CD8-positive, alpha-beta memory T cell (primary cell): ENCODE measurements at places on chromosomes 6 and 20.
A peak's percentile ranks its signal among the peaks of the same experiment; 100 is the strongest.

- DNase-seq = no peak
Observed at GRCh38 chr6:15956205-15957106, 172.4 kb upstream of the MYLIP start.

- DNase-seq = no peak
Observed at GRCh38 chr6:115958958-115959357, 101.7 kb downstream of the FRK start.

DNA sequence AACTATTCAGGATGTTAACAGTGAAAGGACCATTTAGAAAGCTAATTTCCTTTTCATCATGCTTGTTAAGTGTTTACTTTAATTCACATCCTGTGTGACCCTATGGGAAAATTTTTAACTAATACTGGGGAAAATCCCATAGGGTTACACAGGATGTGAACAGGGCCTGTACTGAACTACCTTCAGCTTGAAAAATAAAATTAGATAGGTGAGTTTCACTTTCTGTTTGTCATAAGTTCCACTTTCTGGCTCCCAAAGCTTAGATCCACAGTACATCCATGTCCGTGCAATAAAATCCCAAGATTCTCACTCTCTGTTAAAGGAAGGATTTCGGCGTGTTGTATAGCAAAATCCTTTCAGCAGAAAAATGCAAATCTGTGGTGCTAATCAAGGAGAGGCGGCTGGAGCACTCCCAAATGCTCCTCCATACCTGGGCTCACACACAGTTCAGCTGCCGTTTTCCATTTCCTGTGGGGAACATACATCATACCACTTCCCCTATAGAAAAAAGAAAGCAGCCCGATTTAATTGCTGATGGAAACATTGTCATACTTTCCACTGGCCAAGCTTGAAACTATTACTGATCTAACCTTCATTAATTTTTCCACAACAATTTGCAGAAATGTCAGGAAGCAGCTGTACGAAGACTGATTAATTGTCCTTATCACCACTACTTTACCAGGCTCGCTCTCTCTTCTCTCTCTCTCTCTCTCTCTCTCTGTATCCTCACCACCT is 125.2 kb downstream of the HIVEP2 start:
- peak; percentile 41 for DNase-seq

GRCh38 chr6:25619217-25619616 is 32.8 kb upstream of the SCGN start:
- no peak for DNase-seq

DNA sequence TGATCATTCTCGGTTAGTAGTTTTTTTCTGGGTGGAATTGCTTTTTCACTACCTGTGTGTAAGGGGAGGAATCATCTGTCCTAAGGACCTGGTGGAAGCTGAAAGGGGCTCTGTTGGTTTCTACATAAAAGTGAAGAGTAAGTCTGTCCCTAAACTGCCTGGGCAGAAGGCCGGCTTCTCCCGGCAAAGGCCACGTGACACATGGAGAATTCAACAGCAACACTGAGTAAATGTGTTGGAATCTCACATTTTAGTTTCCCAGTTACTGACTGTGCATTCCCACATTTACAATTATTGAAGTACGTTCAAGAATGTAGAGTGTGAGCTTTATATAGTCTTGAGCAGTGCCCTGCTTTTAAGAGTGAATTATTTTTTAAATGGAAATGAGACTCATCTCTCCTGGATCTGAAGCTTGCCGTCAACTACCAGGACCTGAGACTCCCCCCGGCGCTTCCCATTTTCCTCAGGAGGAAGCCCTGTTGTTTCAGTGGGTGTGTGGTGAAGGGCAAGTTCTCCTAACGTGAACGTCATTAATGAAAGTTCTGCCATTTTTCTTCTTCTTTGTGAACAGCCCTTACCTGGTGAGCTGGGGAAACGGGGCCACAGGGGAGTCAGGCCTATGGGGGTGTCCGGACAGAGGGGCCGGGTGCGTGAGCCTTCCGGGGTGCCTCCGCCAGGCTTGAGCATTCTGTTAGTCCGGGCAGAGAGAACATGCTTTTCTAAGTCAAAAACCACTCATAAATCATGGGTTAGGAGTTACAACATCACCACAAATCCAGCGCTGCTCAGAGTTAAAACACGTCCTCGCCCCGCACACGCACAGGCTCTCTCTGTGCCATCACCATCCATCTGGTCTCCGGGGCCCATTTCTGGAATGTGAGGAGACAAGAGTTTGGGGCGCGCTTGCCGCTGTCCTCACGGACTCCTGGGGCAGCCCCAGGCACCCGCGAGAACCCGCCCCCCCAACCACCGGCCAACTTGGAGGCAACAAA is 56.6 kb upstream of the SMOC2 start:
- DNase-seq = no peak

DNA sequence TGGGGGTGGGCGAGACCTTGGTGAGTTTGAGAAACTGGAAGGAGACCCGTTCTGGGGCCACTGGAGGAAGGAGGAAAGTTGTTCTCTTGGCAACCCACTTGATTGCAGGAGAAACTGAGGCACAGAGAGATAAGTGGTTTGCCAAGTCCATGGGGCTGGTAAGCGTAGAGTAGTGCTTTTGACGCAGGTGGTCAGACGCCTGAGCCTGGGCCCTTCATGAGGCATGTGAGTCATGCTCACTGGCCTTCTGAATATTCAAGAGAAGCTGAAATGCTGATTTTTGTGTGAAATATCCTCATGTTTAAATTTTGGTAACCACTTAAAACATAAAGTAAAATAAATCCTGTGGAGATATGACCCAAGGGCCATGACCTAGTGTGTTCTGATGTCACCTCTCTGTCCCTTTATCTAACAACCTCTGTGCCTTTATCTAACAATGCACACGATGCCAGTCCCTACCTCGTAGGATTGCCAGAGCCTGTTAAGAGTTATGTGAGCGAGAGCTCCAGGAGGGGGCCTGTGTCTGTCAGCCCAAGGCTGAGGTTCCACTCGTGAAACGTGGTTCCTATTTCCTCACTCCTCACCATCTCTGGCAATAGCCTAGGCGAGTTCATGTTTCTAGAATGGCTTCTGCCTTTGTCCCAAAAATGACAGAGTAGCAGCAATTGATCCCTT is 32.8 kb upstream of the PMEPA1 start:
- no peak for DNase-seq

DNA sequence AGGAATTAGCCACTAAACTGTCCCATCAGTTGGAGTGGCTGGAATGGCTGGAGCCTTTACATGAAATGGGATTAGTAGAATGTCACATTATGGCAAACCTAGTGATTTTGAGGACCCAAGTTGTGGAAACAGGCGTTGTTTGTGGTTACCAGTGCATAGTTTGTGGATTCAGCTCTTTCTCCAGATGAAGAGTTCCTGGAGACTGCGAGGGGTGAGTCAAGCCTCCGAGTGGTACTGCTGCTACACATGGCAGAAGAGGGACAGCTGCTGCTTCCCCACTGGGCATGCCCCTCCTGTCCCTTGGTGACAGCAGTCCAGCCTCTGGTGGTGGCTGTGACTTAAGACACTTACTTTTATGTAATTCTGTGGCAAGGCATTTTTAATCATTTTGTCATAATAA is 94.2 kb upstream of the SCP2D1 start:
- DNase-seq = no peak

DNA sequence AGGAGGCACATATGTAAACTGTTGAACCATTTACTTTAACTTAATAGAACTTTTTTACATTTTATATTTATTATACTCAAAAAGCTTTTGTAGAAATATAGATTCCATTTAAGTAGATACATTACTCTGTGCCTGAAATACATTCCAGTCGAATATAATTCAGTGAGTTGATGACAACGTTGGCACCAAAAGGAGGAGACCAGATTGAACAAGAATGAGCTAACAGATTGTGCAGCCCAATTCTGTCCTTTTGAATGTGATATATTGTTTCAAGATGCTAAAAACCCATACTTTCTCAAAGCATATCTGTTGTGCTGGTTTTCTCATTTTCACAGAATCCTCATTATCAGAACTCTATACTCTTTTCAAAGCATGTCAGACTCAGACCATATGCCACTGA is 147.4 kb upstream of the SIM1 start:
- DNase-seq = no peak

DNA sequence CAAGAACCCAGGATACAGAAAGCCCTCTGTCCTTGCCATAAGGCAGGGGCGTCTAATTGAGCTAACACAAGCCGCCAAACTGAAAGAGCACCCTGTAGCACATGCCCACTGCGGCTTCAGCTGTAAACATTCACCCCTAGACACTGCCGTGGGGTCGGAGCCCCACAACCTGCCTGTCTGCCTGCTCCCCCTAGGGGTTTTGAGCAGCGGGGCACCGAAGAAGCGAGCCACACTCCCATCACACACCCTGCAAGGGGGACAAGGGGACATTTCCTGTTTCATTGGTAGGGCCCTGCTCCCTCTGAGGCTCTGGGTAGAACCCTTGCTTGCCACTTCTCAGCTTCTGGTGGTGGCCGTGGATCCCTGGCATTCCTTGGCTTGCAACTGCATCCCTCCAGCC is 45.2 kb upstream of the BCLAF1 start:
- DNase-seq = no peak

DNA sequence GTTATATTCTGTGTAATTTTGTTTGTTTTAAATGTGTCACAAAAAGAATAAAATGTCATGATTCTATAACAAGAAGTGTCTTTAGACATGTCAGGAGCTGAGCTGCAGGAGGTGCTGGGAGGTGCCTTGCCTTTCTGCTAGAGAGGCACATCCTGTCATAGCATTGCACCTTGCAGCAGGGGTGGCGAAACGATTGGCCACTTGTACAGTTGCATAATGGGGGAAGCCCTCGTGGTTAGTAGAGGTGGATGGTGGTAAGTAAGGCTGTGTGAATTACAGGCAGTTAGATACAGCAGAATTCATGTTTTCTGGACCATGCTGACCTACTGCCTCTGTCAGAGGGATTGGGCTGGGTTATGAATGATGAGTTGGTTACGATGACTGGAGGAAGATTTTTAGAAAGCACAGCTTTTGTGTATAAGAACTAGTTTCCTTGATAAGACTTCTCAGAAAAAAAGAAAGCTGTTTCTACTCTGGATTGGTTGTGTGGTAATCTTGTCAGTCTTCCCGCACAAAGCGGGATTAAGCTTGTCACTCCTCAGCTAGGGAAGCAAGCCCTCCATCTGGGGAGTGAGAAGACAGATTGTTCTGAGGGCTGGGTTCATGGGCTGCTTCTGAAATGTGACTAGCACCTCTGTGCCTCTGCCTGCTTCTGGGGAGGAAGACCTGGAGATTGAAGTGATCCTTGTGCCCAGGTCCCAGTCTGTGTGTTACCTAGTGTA is 74.9 kb downstream of the FOXO3 start:
- peak; percentile 33 for DNase-seq

DNA sequence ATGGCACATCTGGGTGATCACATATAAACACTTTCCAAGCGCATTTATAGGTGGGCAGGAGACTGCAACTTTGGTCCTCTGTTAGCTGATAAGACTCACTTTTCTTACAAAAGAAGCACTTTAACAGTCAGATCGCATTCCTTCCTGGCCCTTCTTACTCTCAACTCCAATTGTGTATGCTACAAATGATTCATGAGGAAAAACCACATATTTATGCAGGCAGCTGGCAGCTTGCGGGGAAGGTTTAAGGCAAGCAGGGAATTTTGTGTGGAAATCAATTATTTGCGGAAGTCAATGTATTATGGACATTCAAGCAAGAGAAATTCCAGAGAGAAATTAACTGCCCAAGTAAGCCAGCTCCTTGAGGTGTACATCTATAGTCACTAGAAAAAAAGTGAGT is 194.0 kb downstream of the PKHD1 start:
- DNase-seq = no peak

GRCh38 chr20:57481281-57481711 is 43.6 kb downstream of the CTCFL start:
- DNase-seq = no peak

- DNase-seq = no peak
Observed at GRCh38 chr6:156954816-156955215, 177.6 kb downstream of the ARID1B start.

GRCh38 chr6:87544474-87544735 is 45.4 kb downstream of the RARS2 start:
- no peak for DNase-seq

- no peak for DNase-seq
Observed at GRCh38 chr20:36631646-36632045, 14.3 kb downstream of the SLA2 start.

- no peak for DNase-seq
Observed at GRCh38 chr6:17867880-17868279, 119.6 kb downstream of the KIF13A start.

DNA sequence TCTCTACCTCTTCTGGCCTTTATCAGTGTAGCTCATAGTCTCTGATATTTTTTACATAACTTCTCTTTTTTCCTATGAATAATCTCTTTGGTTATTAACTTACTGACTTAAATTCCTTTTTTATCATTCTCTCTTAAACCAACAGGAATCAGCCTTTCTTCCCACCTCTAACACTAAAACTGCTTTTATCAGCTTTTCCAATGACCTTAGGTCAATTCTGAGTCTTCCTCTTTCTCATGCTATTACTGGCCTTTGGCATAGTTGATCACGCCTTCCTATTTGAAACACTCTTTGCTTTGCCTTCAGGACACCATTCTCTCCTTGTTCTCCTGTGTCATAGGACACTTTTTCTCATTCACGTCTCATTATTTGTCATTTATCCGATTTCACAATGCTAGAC is 8.1 kb upstream of the HINT3 start:
- DNase-seq = no peak

DNA sequence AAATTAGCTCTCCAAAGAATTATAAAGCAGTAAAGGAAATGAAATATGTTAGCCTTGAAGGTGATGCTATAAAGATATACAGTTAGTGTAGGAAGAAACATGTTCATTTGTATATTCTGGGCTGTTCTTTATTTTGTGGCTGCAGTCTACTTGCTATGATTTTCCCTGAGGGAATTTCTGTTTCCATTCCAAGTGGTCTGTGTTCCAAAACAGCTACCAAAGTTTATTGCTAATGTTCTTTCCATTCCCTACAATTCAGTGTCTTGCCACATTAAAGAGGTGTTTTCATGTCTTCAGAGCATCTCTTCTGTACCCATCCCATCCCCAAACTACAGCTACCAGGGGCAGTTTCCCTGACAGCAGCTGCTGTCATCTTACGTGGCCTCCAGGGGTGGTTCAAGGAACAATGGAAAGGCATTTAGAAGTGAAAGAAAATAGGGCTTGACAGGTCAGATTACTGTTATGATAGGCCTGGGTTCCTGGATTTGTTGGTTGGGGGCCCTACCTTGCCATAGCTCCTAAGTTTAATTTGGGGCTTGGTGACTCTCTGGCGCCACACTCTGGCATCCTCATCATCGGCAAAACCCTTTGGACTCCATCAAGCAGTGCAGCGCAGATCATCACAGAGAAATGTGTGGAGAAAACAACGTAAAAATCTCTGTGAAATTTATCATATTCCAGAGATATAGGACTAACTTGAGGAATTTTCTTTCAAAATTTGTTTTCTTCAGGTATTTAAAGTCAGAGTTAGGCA is 33.8 kb upstream of the AIG1 start:
- DNase-seq = peak; percentile 51
